H7 (cell line): ENCODE measurements at places on chromosomes 6 and 20. TPM values are rescaled to one million over a fixed set of nuclear protein-coding genes. Genes with fewer than 3 reads are reported as not detected.

DNA sequence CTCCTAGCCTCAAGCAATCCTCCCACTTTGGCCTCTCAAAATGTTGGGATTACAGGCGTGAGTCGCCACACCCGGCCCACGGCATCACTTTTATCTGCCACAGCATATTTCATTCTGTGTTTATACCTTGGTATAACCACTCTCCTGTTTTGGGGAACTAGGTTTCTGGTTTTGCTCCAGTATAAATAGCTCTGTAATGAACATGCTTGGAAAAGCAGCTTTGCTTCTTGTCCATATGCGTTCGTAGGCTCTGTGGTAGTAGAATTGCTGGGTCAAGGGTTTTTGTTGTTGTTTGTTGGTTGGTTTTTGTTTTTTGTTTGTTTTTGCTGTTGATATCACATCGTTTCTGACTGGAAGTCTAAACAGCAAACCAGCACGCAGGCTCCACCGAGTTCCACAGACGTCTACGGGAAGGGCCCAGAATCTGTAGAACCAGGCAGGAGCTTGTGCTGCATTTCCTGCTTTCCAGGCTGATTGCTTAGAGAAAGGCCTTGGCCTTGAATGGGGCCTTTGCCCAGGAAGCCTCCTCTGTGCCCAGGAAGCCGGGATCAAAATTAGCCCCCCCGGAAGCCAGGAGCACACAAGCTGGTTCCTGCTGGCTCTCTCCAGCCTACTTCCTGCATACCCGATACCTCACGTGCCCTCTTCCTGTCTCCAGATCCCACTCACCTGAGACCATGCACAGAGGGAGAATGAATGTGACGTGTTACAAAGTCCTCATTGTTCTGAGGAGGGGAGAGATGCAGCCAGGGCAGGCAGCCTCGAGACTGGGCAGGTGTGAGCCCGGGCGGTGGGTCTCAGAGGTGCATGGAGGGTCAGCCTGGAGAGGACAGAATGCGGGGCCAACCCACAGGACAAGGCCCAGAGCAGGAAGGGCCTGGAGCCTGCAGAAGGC, 34.7 kb downstream of the AAR2 start:
- DNase-seq: peak; percentile 64

DNA sequence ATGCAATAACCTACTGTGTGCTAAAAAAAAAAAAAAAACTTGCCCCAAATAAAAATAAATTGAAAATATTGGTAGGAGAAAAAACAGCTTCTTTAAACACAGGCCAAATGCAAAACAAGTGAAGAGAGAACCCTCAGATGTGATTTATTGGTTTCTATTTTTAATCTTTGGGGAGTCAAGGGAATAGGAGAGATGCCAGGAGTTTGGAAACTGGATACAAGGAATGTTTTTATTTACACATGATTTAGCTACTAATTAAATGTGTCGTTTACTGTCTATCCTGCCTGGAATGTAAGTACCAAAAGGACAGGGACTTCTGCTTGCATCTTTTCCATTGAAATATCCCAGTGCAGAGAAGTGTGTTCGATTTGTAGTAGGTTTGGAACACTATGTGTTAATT, 810.7 kb downstream of the MAFB start:
- no peak for DNase-seq

- DNase-seq: no peak
Measured at GRCh38 chr6:12230523-12230922, 59.6 kb upstream of the EDN1 start.

GRCh38 chr20:13723011-13723410, 61.7 kb downstream of the ESF1 start:
- DNase-seq: no peak

DNA sequence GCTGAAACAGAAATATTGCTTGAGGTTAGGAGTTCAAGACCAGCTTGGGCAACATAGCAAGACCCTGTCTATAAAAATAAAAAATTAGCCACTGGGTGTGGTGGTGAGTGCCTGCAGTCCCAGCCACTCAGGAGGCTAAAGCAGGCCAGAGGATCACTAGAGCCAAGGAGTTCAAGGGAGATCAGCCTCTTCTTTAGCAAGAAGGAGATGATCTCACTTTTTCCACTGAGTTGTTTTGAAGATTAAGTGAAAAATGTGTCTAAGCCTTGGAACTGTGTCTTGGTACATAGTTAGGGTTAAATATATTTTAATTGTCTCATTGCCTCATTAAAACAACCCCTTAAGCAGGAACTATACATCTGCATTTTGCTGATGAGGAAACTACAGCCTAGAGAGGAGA, 279.0 kb upstream of the ZFP64 start:
- no peak for DNase-seq

- DNase-seq: no peak
Measured at GRCh38 chr6:92763680-92764079, 655.7 kb downstream of the EPHA7 start.

- no peak for DNase-seq
Measured at GRCh38 chr6:158251565-158251964, 60.7 kb upstream of the TULP4 start.

Gene ACOT8
- 57.1 and 59.7 TPM in 2 replicates for total RNA-seq

Gene PCMT1
- total RNA-seq: 104 and 118 TPM in 2 replicates
